ENCODE measurements at places on chromosomes 13 and 19.

- peak; percentile 9 for DNase-seq
Observed at GRCh38 chr19:6035026-6035425, 57.1 kb upstream of the RANBP3 start.

DNA sequence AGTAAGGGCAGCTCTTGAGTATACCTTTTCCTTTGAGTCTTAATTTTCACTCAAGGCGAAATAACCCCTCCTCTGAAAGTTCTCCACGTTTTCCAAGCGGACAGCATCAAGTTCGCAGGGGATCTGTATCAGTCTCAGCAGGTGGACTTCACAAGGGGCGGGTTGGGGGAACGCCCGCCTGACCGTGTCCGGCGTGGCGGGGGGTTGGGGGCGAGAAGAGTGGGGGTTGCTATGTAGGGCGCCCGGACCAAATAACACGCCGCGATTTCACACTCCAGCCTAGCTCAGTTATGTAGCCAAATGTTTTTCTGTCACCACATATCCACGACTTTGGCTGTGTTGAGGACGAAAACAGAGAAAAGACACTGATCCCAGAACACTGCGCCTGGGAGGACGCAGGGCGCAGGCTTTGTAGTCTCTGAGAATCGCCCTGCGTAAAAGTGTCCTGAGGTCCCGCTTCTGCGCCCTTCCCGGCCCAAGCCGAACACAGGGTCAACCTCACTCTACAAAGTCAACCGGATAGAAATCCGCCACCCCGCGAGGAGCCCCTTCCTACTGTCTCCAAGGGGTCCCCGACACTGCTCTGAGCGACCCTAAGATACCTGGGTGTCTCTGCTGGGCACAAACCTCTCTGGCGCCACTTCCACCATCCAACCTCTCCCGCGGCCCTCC, 524 bp downstream of the RUBCNL start:
- DNase-seq = peak; percentile 21

DNA sequence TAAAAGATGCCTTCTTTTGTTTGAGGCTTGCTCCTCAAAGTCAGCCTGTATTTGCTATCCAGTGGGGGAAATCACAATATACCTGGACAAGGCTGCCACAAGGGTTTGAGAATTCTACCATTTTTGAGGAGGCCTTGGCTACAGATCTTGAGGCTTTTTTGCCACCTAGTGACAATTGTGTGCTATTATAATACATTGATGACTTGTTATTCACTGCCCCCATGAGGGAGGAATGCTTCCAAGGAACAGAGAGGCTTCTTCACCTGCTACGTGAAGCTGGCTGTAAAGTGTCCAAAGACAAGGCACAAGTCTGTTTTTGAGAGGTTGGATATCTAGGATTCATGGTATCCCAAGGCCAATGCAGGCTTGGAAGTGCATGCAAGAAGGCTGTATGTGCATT, 72.5 kb downstream of the ZNF708 start:
- peak; percentile 61 for DNase-seq

DNA sequence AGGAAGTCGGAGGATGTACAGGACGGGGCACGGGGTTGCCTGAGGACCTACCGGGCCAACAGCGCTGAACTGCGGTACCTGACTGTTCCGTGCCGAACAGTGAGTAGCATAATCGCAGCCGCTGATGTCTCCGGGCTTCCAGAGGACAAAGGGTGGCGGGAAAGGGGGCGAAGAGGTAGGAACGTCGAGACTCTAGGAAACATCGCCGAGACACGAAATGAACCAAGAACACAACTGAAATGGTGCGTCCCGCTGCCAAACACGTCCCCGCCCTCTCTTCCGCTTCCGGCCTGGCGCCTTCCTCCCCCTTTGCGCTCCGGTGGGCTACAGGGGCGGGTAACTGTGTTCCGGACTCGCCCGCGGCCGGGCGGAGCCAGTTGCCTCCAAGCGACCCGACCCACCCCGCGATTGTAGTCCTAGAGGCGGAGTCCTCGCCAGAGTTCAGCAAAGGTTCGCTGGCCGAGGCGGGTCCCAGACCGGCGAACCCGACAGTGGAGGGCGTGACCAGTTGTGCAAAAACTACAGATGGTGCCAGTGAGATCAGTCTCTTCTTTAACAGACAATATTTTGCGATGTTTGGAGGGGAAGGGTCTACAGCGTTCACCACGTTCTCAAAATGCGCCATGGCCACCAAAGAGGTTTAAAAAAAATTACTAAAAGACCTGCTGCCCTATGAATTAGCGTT, at the start of gene MRPS31:
TSS of gene MRPS31 (minus strand) at position 257 of the 685 bp plus-strand sequence. CDS start at position 203, 54 bp downstream.
- peak; percentile 97 for DNase-seq

GRCh38 chr13:80214521-80214991, 126.4 kb downstream of the SPRY2 start:
- DNase-seq = no peak

Data from testis (tissue), 5 donors.